ENCODE measurements at places on chromosomes 5 and 9.

DNA sequence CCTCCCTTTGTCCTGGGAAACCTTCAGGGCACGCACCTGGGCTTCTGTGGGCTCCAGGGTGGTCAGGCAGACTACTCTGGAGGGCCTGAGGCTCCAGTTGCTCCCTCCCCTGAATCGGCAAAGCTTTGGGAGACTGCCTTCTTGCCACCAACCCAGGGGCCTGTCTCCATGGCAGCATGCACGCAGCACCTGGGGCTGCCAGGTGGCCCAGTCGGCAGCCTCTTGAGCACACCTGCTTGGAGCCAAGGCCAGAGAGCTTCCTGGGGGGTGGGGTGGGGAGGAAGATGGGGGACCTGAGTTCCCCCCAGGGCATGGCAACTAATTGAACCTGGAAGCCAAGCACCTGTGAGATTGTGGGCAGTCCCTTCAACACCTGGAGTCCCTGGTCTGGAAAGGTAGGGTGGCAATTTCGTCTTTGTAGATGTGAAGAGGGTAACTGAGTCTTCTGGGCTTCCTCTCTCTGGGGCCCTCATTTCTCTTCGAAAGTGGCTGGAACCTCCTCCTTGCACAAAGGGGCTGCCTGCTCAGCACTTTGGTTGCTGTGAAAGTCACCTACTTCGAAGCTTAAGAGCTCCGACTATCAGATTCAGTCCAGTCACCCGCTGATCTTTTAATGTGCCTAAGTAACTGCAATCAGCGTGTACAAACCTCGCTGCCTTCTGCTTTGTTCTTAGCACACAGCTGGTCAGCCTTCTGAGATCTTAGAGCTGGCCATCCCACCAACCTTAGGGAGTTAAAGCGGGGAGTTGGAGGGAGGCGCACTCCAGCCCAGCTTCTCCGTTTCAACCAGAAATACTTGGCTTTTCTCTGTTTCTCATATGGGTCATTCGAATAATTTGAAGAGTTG is 4.0 kb downstream of the RNF183 start:
- no peak for DNase-seq

- DNase-seq = peak; percentile 29
Measured at GRCh38 chr5:170482511-170482910, 21.3 kb upstream of the KCNIP1 start.

GRCh38 chr5:32304622-32305021 is 8.1 kb downstream of the MTMR12 start:
- DNase-seq = no peak

DNA sequence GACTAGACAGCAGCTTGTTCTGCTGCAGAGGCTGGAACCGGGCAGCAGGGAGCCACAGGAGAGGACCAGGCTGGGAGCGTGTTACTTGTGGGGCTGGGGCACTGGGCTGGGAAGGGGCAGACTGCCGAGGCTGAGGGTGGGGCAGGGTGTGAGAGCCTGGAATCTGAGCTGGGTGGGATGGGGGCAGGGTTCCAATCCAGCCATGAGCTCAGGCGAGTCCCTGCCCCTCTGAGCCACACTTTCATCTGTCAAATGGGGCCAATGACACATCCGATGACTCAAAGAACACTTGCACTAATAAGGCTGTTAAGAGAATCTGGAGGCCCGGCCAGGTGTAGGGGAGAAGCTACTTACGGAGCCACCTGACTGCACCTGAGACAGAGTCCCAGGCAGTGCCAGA is 18.7 kb upstream of the WDR38 start:
- DNase-seq = peak; percentile 80

GRCh38 chr9:133770076-133770777 is 32.1 kb upstream of the SARDH start:
- DNase-seq = no peak

DNA sequence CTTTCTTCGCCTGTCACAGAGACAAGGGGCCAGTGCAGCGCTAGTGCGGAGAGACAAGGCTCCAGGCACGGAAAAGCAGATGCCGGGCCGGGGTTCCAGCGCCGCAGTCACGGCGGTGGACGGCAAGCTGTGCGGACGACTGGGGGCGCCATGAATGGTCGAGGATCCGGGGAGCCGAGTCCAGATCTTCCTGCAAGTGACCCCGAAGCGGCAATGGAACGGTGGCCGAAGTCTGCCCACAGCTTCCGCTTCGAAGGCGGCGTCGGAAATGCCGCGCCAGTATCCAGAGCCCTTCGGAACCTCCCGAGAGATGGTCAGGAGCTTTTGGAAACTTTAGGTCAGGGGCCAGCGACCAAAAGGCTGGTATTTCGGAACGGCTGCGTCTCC is 601 bp upstream of the FAF2 start:
- no peak for DNase-seq

DNA sequence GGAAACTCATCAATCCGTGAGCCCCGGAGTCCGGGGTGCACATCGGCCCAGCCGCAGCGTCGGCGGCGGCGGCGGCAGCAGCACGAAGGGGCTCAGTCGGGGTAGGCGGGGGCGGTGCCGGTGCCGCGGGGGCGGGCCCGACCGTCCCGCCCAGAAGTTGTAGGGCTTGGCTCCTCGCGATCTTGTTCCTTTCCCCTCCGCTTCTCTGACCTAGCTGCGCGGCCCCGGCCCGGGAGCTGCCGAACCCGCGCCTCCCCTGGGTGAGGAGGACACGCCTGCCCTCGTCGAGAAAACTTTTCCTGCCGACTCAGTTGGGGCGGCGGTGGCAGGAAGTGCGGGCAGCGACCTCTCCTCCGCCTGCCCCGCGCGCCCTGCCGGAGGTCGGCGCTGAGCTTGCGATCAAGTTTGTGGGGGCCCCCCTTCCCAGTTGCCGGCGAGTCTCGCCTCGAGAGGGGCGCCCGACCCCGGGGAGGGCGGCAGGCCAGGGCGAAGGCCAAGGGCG is at the start of gene MAN2A1:
TSS of gene MAN2A1 (plus strand) at position 188 of the 502 bp plus-strand sequence. CDS start 491 bp downstream, outside the sequence.
- DNase-seq = peak; percentile 62

DNA sequence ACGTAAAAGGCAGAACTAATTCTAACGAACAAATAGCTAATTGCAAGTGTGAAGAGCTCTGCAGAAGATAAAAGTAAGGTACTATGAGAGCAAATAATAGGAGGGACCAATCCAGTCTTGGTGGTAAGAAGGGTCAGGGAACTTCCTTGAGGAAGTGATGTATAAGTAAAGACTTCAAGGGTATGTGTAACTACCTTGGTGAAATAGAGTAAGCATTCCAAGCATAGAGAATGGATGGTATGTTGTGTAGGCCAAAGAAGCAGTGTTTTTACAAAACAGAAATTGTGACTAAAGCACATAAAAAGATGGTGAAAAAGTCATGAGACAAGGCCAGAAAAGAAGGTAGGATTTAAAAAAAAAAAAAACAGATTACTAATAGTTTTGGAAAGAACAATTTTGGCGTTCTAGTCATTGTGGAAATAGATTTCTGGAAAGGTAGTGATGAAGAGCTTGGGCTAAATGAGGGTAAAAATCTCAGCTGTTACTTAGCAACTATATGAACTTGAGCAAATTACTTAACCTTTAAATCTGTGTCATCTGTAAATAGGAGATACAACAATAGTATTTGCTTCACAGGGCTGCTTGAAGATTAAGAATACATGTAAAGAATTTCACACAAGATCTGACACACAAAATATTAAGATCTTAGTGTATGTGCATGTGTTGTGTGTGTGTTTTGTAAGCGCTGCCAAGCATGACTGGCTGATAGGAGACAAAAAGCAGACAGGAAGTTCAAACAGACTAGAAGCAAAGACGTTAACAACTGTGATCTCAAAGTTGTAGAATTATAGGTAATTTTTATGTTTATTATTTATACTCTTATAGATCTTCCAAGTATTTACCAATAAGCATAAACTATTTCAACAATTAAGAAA is 73.5 kb downstream of the NR6A1 start:
- DNase-seq = peak; percentile 57

GRCh38 chr5:35855187-35855586 is 1.5 kb upstream of the IL7R start:
- no peak for DNase-seq

GRCh38 chr5:44320188-44320587 is 69.0 kb downstream of the FGF10 start:
- DNase-seq = no peak

- DNase-seq = peak; percentile 90
Measured at GRCh38 chr9:36031774-36032555, 4.7 kb upstream of the RECK start.

- DNase-seq = peak; percentile 73
Measured at GRCh38 chr9:101455656-101456240, 20.2 kb upstream of the ALDOB start.

GRCh38 chr5:14545308-14545707 is 36.3 kb upstream of the OTULINL start:
- DNase-seq = no peak

GRCh38 chr5:76467216-76467615 is 64.1 kb downstream of the IQGAP2 start:
- no peak for DNase-seq

DNA sequence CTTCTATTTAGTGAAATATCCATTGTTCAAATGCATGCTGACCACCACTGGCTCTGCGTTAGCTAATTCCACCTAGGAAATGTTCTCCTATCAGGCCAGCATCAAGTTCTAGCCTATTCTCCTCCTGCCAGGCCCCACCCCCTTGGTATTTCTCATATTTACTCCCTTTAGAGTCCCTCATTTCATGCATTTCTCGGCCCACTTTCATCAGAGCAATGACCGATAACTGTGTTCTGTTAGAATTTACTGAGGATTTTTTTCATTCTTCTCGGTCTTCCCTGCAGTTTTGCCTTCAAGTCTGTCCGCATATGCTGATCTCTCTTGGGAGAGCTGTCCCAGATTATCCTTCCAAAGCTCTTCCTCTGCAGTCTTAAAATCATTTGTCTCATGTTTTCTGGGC is 143.4 kb downstream of the GOLPH3 start:
- DNase-seq = no peak

- DNase-seq = peak; percentile 42
Measured at GRCh38 chr5:9545992-9546851, at the start of gene SEMA5A. Gene SEMA5A, minus strand, starts transcription at chr5:9546075. Its CDS starts 166,129 bp downstream, at chr5:9379946.

GRCh38 chr5:155943516-155944407 is 383.2 kb upstream of the SGCD start:
- DNase-seq = peak; percentile 61

- no peak for DNase-seq
Measured at GRCh38 chr5:79878136-79878679, 112.9 kb downstream of the MTX3 start.

DNA sequence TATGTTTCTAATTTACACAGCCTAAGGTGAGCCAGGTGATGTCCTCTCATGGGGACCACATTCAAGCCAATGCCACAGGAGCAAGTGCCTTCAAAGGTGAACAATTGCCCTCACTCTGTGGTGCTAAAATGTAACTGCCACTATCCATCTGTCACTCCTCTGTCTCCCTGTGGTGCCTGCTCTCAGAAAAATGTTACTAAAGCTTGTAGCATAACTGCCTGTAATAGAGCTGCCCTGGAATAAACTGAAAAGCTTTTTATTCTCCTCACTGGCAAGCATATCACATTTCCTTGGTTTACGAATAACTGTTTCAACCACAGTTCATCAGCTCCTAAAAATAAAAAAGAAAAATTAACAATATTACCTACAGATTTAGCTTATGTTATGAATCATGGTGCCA is 142.4 kb downstream of the ST8SIA4 start:
- DNase-seq = no peak

GRCh38 chr9:30504502-30504905 is 1879.9 kb upstream of the ACO1 start:
- no peak for DNase-seq

DNA sequence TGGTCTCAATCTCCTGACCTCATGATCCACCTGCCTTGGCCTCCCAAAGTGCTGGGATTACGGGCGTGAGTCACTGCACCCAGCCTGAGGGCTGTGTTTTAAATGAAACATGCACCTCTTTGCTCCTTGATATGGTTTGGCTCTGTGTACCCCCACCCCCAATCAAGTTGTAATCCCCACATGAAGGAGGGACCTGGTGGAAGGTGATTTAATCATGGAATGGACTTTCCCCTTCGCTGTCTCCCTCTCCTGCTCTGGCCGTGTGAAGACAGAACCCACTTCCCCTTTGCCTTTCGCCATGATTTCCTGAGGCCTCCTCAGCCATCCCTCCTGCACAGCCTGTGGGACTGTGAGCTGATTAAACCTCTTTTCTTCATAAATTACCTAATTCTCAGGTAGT is 12.5 kb upstream of the NOTCH1 start:
- no peak for DNase-seq

DNA sequence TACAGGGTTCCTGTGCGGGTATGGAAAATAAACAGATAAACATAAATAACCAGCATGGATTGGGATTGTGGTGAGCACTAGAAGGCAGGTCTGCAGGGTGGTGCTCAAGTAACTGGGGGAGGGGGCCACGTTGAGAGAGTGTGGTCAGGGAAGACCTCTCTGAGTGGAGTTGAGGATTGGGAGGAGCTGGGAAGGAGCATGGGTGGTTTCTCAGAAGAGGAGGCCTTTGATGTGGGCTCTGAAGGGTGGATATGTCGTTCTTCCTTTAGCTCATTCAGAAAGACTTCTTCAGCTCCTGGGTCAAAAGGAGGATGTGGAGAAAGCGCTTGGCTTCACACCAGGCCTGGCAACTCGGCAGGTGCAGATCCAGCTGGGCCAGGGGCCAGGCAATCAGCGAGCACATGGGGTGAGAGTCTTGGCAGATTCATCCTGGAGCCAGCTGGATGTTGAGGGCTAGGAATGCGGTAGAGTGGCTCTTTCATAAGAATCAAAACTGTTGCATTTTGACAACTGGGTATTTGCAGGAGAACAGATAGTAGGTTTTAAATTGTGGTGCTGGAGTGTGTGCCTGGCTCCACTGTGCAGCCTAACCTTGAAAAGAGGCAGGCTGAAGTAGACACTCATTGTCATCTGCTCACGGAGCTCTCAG is 71.7 kb downstream of the PCSK5 start:
- DNase-seq = no peak

- peak; percentile 77 for DNase-seq
Measured at GRCh38 chr9:70113403-70114022, 69.9 kb downstream of the MAMDC2 start.

DNA sequence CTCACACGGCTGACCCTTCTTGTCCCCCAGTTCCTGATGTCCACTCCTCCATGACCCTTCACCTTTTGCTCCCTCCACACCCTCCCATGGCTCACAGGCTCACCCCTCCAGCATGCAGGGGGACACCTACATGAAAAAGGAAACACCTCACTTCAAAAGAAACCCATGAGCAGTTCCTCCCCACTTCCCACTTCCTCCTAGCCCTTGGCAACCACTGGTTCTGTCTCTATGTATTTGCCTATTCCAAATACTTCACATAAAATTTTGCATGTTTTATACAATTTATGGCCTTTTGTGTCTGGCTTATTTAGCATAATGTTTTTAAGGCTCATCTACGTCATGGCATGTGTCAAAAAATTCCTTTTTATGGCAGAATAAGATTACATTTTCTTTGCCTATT is 100.2 kb upstream of the S1PR3 start:
- no peak for DNase-seq

GRCh38 chr9:16314476-16314875 is 556.0 kb downstream of the BNC2 start:
- no peak for DNase-seq

- DNase-seq = no peak
Measured at GRCh38 chr9:89413963-89414638, 83.8 kb downstream of the SEMA4D start.

DNA sequence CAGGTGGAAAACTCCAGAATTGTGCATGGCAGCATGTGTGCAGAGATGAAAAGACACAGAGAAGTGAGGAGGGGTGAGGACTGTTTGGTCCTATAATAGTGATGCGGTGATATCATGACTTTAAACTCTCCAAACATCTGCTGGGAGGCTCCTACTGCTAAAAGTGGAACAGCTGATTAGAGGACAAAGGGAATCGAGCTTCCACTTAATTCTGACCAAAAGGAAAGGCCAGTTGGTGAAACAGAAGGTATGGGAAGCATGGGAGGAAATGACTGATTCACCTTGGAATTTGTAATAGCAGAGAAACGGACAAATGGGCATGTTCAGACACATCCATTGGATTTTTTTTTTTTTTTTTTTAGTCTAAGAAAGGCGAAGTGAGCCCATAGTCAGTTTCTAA is 67.5 kb upstream of the MAMDC2 start:
- DNase-seq = peak; percentile 84
